ENCODE measurements at places on chromosomes 2 and 18.

GRCh38 chr2:198042189-198042588 lies 237.8 kb downstream of the PLCL1 start:
- peaks cover 3% of the 10 kb centered on the region for H3K4me1 ChIP-seq
- no peak overlapping the region for H3K4me3 ChIP-seq
- H3K27me3 ChIP-seq: no peaks in the 10 kb centered on the region
- H3K27ac ChIP-seq: no peak overlapping the region
- H3K36me3 ChIP-seq: peaks cover 4% of the 10 kb centered on the region
- peak; percentile 14 for DNase-seq

DNA sequence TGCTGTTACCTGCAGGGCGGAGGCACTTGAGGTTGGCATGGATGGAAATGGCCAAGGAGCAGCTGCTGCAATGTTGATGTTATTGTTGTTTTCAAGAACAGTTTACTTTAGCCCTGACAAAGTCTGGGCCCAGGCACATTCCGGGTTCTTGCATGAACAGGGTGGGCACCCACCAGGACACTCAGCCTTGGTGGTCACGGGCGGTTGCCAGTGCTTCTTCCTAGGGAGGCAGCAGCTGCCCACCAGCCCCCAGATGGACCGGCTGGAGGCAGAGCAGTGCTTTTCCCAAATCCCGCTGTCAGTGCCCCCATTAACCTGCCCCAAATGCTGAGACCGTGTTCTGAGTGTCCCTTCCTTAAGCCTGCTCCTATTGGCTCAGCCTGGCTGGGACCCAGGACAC lies 38.5 kb upstream of the B3GNT7 start:
- peaks cover 5% of the 10 kb centered on the region for H3K4me1 ChIP-seq
- no peak for DNase-seq
- no peaks in the 10 kb centered on the region for H3K36me3 ChIP-seq
- peaks cover 2% of the 10 kb centered on the region for H3K27me3 ChIP-seq
- no peak overlapping the region for H3K27ac ChIP-seq

- H3K27me3 ChIP-seq: no peaks in the 10 kb centered on the region
- H3K36me3 ChIP-seq: peaks cover 5% of the 10 kb centered on the region
- H3K27ac ChIP-seq: no peak overlapping the region
Measured at GRCh38 chr2:38370664-38371063, 6.4 kb downstream of the ATL2 start.

DNA sequence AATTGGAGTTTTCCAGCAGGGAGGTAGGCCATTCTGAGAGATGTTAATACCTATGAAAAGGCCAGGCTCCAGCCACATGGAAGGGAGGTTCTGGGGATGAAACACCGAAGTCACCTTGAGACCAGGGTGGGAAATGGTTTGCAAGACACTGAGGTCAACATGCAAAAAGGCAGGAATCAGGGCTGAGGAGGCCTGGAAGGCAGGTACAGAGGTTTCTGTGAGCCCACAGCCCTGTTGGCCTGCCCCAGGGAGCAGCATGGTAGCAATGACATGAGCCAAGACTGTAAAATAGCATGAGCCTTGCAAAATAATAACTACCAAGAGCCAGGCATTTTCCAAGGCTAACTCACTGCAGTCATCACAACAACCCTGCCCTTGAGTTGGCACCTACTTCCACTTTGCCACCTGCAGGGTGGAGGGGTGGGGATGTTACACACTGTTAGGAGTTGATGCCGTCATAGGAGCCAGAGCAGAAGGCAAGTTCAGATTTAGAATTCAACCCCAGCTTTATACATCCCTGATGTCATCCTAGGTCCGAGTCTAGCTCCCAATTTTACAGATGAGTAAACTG lies 61.3 kb downstream of the ZBTB7C start:
- no peak overlapping the region for H3K4me3 ChIP-seq
- H3K4me1 ChIP-seq: peaks cover 4% of the 10 kb centered on the region
- no peak overlapping the region for H3K27ac ChIP-seq
- no peak for DNase-seq

GRCh38 chr18:12857215-12857905 lies 26.7 kb downstream of the PTPN2 start:
- no peaks in the 10 kb centered on the region for H3K27me3 ChIP-seq
- H3K27ac ChIP-seq: peak overlapping the region; percentile 76
- peak overlapping the region; percentile 42 for H3K4me3 ChIP-seq
- peaks cover 69% of the 10 kb centered on the region for H3K4me1 ChIP-seq

- no peak overlapping the region for H3K27ac ChIP-seq
- no peaks in the 10 kb centered on the region for H3K4me1 ChIP-seq
- DNase-seq: no peak
- no peak overlapping the region for H3K4me3 ChIP-seq
- H3K36me3 ChIP-seq: no peaks in the 10 kb centered on the region
Measured at GRCh38 chr2:29480426-29480825, 365.2 kb downstream of the CLIP4 start.

- no peak overlapping the region for H3K27ac ChIP-seq
- H3K36me3 ChIP-seq: no peaks in the 10 kb centered on the region
- no peaks in the 10 kb centered on the region for H3K4me1 ChIP-seq
- no peak for DNase-seq
Measured at GRCh38 chr2:62577994-62578781, 72.2 kb upstream of the TMEM17 start.

DNA sequence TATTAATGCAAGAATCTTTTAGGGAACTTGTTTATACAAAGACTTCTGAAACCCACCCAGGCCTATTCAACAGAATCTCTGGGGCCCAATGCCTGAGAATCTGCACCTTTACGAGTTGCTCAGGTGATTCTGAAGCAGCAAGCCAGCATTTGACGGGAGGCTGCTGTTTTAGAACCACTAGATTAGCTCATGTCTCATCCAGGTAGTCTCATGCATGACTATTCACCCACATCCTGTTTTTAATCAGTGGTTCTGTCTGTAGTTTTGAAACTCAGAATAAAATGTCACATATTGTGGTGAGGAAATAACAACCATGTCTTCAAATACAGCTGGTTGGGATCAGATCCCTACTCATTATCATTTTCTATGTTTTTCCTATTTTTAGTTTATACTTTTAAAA lies 39.5 kb downstream of the CYTIP start:
- no peaks in the 10 kb centered on the region for H3K27me3 ChIP-seq
- peak; percentile 80 for DNase-seq
- peaks cover 74% of the 10 kb centered on the region for H3K4me1 ChIP-seq
- peak overlapping the region; percentile 99 for H3K27ac ChIP-seq
